ENCODE measurements at places on chromosomes 6 and 20. TPM values are rescaled to one million over a fixed set of nuclear protein-coding genes. Genes with fewer than 3 reads are reported as not detected.

The RAB23 gene
- 1.3 TPM for polyA plus RNA-seq

The KIAA1755 gene
- polyA plus RNA-seq = 1.2 TPM

The GJA10 gene
- not detected for polyA plus RNA-seq

The DNAJC5 gene
- polyA plus RNA-seq = 9.6 TPM

The SIM1 gene
- polyA plus RNA-seq = not detected

The IL20RA gene
- 91.5 TPM for polyA plus RNA-seq

Measured in Purkinje cell (primary cell).